ENCODE measurements at places on chromosomes 1 and 21. TPM values are rescaled to one million over a fixed set of nuclear protein-coding genes. Genes with fewer than 3 reads are reported as not detected.

The PLEKHA6 gene
- total RNA-seq: 3.5 TPM

The LCE1D gene
- total RNA-seq: not detected

The CNR2 gene
- not detected for total RNA-seq

The SIM2 gene
- 0.05 TPM for total RNA-seq

The LAMC2 gene
- 1.5 TPM for total RNA-seq

The ZNF281 gene
- 23.5 TPM for total RNA-seq

The ACTL8 gene
- not detected for total RNA-seq

The PLA2G4A gene
- total RNA-seq: 25.9 TPM

The FOXD2 gene
- total RNA-seq: under 0.01 TPM

The RCSD1 gene
- 49.2 TPM for total RNA-seq

All from dermis blood vessel endothelial cell (primary cell).